ENCODE measurements at places on chromosomes 3 and 15.

GRCh38 chr3:184230603-184231528 lies 1.5 kb downstream of the VWA5B2 start:
- no peak for DNase-seq

DNA sequence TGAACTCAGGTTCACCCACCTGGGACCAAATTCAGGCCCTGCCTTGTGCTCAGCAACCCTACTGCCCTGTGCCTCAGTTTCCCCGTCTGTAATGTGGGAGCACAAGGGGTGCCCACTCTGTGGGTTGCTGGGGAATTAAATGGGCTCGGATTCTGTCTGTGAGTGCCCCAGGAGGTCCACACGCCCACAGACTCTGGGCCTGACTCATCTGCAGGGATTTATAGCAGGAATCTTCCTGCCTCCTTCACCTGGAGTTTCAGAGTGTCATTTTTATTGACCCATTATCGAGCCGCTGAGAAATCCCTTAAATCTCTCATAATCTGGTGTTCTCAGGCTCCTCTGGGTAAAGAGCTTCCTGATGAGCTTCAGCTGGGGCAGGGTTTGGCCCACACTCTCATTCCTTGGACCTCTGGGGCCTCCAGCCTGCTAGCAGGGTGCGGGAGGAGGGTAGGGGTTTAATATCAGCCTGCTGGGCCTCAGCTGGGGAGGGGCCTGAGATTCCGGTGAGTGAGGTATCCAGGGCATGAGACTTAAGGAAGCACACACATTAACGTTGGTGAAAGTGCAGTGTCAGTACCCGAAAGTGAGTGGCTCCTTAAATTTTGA lies 16.4 kb downstream of the C3orf18 start:
- no peak for DNase-seq

- no peak for DNase-seq
Measured at GRCh38 chr15:62469478-62469873, 304.4 kb upstream of the C2CD4B start.

- no peak for DNase-seq
Measured at GRCh38 chr3:139339219-139339906, 4.5 kb upstream of the MRPS22 start.

DNA sequence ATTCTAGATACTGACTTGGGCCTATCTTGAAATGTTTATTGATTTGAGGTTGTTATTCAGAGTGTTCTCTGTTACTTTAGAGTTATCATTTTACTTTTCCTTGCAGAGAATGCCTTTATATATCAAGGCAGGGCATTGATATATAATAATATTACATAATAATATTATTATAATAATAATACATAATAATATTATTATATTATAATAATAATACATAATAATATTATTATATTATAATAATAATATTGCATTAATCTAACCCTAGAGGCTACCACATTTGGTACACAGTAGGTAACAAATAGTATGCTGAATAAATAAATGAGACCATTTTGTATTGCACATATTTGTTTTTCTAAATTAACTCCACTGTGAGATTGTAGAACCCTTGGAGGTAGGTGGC lies 216.3 kb downstream of the EFHB start:
- no peak for DNase-seq

GRCh38 chr3:21100656-21101359 lies 650.2 kb downstream of the ZNF385D start:
- no peak for DNase-seq

- DNase-seq = no peak
Measured at GRCh38 chr3:40299721-40300335, 9.7 kb upstream of the EIF1B start.

- no peak for DNase-seq
Measured at GRCh38 chr3:128706086-128706615, 19.8 kb upstream of the RAB7A start.

Measured in activated CD8-positive, alpha-beta memory T cell treated with anti-CD3 and anti-CD28 coated beads for 1 hour (primary cell).